ENCODE measurements at places on chromosomes 7 and 10. TPM values are rescaled to one million over a fixed set of nuclear protein-coding genes. Genes with fewer than 3 reads are reported as not detected.

Gene SLC26A5
- 0.34 TPM for total RNA-seq

Gene STEAP1
- total RNA-seq, result 52.0 TPM

Gene UBTD1
- 3.9 TPM for total RNA-seq

Gene SEPTIN7
- total RNA-seq, result 184 TPM

Gene KLHL7
- total RNA-seq, result 26.6 TPM

Gene BLNK
- 6.0 TPM for total RNA-seq

Gene PRSS37
- not detected for total RNA-seq

Gene TET1
- total RNA-seq, result 10.8 TPM

Gene WDR86
- 16.7 TPM for total RNA-seq

Gene CELF2
- 185 TPM for total RNA-seq

Gene GRID2IP
- total RNA-seq, result not detected

Gene GPR37
- total RNA-seq, result 0.51 TPM

Gene ARMH3
- total RNA-seq, result 18.4 TPM

Gene IKZF1
- total RNA-seq, result 49.3 TPM

Gene TRPV5
- total RNA-seq, result not detected

Gene LMBR1
- 64.7 TPM for total RNA-seq

Gene ADAM22
- 5.8 TPM for total RNA-seq

Gene DIP2C
- 32.1 TPM for total RNA-seq

Gene HOXA10
- 21.8 TPM for total RNA-seq

Gene NPS
- total RNA-seq, result not detected

Gene UMAD1
- 13.0 TPM for total RNA-seq

Gene TAS2R4
- total RNA-seq, result 0.51 TPM

Gene EBF3
- 29.1 TPM for total RNA-seq

Gene TMEM225B
- 1.1 TPM for total RNA-seq

Gene GLUD1
- total RNA-seq, result 127 TPM

Gene AGFG2
- total RNA-seq, result 3.9 TPM

Gene STEAP4
- total RNA-seq, result 39.8 TPM

Gene TRIM74
- total RNA-seq, result not detected

Gene PPA1
- 437 TPM for total RNA-seq

Gene ANXA8L1
- total RNA-seq, result not detected

Gene JAZF1
- 22.7 TPM for total RNA-seq

Gene UPK3B
- 0.34 TPM for total RNA-seq

Gene WDR37
- total RNA-seq, result 15.2 TPM

Gene PRSS2
- not detected for total RNA-seq

Gene SLC16A12
- total RNA-seq, result 3.7 TPM

Gene BTBD16
- not detected for total RNA-seq

Gene AASS
- total RNA-seq, result 68.7 TPM

Gene ETV1
- total RNA-seq, result 1.5 TPM

Gene GARIN1A
- total RNA-seq, result 1.7 TPM

Gene GPR26
- not detected for total RNA-seq

Gene SAP25
- not detected for total RNA-seq

Gene PRPS1L1
- not detected for total RNA-seq

Gene CACNB2
- total RNA-seq, result 1.9 TPM

Gene SSC4D
- 0.88 TPM for total RNA-seq

Gene ACSM6
- not detected for total RNA-seq

Gene PPP1R9A
- total RNA-seq, result 18.1 TPM

Gene TMEM176B
- total RNA-seq, result 21.1 TPM

Gene SNCG
- 172 TPM for total RNA-seq

Gene HMX3
- total RNA-seq, result not detected

Gene OR2A5
- not detected for total RNA-seq

Gene FRAT1
- 5.8 TPM for total RNA-seq

Gene CCDC172
- not detected for total RNA-seq

Gene CLDN3
- not detected for total RNA-seq

Gene MUC12
- under 0.01 TPM for total RNA-seq

Gene ARHGAP21
- 195 TPM for total RNA-seq

Gene UTF1
- total RNA-seq, result not detected

Gene LIPN
- total RNA-seq, result 1.7 TPM

Gene FAM20C
- 48.8 TPM for total RNA-seq

Data from subcutaneous adipose tissue (tissue), 4 donors.